ENCODE measurements at places on chromosomes 7 and 10. TPM values are rescaled to one million over a fixed set of nuclear protein-coding genes. Genes with fewer than 3 reads are reported as not detected.

The PNLIP gene
- not detected for total RNA-seq

The ITIH5 gene
- 3.0 TPM for total RNA-seq

The KCNIP2 gene
- 1.8 TPM for total RNA-seq

The PCDH15 gene
- total RNA-seq, result under 0.01 TPM

The OLAH gene
- total RNA-seq, result 0.09 TPM

The PDZD7 gene
- 1.1 TPM for total RNA-seq

All from smooth muscle cell of bladder (primary cell).